ENCODE measurements at places on chromosomes 2 and 18.

DNA sequence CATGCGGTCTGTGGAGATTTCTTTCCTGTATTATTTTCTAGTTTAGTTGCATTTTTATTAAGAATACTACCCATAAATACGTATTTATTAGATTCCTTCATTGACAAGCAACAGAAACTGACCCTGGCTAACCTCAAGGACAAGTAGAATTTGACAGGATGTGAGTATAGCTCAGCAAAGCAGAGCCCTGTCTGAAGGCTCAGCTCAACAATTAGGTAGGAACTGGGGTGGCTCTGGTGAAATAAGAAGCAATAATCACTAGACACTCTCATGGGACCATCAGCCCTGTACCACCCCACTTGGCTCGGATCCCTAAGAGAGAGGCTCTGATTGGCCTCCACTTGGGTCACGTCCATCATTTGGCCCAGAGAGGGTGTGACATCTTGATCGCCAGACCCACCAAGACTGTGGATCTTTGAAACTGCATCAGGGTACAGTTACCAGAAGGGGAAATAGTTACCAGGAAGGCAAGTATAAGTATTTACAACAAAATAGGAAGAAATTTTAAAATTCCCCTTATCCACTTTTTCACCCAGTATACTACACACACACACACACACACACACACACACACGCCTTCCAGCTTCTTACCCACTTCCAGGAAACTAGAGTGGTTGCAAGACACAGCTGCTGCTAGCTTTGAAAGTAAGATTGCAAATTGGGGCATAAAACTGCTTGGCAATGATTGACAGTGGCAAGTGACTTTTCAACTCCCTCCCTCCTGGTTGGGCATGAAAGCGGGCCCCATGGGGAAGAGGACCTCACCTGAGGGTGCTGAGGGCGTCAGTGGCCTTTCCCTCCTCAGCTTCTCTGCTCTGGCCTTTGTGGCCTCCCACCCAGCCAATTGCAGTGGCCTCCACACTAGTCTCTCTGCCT, 41.8 kb downstream of the KCTD18 start:
- DNase-seq: no peak

DNA sequence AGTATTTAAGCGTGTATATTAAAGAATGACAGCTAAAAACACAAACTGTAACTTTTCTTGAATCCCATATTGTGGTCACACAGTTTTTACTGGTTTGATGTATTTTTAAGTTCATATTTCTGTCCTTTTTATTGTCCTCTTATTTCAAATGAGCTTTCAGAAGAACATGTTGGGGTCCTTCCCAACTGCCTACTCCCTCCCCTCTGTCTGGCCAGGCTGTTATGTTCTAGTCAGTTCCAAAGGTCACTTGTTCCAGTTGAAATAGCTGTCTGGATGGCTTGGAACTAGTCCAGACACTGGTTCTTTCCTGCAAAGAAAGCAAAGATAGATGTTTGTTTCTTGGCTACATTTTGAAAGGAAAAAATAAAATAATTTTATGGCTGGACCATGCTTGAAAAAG, 306.9 kb downstream of the GULP1 start:
- no peak for DNase-seq

- no peak for DNase-seq
Observed at GRCh38 chr2:163563336-163563735, 172.5 kb downstream of the FIGN start.

DNA sequence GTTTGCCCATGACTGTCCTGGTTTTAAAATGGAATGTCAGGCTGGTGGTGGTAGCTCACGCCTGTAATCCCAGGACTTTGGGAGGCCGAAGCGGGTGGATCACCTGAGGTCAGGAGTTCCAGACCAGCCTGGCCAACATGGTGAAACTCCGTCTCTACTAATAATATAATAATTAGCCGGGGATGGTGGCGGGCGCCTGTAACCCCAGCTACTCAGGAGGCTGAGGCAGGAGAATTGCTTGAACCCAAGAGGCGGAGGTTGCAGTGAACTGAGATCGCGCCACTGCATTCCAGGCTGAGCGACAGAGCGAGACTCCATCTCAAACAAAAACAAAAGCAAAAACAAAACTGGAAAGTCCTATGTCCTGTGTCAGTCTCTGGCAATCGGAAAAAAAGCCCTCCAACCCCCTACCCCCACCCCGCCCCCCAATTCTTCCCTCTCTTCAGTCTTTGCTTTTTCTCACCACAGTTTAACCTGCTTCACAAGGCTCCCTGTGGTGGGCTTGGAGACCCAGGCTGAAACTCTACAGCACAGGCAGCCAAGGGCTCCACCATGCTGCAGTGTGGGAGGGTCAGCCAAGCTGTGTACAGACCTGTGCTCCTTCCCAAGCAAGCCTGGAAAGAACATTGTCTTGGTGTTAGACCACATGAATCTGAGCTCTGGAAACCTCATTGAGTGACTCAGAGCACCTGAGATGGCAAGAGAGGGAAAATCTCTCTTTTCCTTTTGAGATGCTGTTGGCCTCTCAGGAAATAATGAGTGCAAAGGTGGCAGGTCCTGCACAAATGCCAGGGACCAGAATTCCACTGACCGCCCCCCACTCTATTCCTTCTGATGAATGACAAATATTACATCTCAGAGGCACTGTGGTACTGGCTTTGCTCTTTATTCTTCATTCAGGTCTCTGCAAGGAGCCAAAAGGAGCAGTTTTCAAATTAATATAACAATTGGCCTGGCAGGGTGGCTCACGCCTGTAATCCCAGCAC, 16.7 kb downstream of the MYCN start:
- no peak for DNase-seq

GRCh38 chr2:66790651-66791181, 355.8 kb downstream of the MEIS1 start:
- no peak for DNase-seq

GRCh38 chr2:105677901-105678300, 66.8 kb upstream of the NCK2 start:
- no peak for DNase-seq

DNA sequence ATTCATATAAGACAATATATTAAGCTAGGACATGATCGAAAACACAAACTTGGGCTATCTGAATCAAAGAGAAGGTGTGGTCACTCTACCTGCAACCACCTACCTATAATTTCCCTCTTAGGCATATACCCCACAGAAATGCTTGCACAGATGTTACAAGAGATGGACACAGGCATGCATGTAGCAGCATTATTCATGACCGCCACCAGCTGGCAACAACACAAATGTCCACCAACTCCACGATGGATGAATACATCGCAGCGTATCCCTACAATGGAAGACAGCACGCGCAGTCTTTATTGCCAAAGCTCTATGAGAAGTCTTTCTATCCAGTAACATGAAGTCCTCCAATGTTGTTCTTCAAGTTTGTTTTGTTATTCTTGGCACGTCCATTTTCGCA, 90.8 kb downstream of the ARL4C start:
- DNase-seq: no peak

DNA sequence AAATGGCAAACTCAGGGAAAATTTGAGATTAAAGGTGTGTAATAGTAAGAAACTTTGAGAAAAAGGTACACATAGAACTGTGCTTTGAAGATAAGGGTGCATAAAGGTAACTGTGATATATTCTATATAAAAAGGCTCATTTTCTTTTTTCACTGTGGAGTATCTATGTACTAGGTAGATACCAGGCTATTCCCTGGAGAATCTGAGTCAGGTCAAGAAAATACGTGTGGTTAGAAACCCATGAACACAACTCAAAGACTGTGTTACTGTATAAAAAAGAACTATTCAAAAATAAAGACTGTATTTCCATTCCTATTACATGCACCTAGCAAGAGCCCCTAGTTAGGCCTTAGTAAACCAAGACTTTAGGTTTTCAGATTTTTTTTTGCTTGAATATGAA, 100.1 kb upstream of the GRB14 start:
- no peak for DNase-seq

DNA sequence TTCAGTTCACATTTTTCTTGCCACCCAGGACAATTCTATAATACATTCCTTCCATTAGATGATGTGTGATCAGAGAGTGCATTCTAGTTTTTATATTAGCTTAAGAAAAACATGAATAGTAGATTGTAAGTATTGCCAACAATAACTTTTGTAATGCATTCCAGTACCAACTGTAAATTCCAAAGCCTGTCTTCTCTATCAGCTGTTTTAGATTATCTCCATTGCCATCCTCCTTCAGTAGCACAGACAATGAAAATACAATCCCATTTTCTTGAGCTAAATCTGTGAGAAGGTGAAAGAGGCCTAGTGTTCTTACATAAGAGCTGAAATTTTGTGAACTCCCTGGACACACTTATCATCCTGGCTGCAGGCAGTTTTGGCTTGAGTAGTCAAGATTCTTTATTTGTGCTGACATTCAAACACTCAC, 103.9 kb downstream of the CCBE1 start:
- no peak for DNase-seq

DNA sequence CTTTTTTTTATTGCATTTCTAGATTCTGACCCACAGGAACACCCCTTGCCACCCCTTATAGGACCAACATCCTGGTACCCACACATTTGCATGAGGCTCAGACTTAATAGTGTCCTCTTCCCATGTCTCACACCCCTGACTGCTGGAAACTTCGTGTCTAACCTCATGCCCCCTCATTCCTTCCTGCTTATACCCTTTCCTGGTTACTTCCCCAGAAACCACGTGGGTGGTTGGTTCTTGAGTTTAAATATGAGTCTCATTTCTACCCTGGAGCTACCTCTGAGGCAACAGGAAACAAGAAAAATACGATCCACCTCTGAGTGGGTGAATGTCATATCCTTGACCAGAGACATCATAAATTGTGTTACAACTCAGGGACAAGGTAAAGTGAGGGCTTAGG, 1.6 kb downstream of the TNP1 start:
- no peak for DNase-seq

GRCh38 chr2:123513351-123513750, 511.7 kb upstream of the CNTNAP5 start:
- no peak for DNase-seq

GRCh38 chr2:18096836-18097405, 218.5 kb downstream of the KCNS3 start:
- DNase-seq: no peak

- DNase-seq: no peak
Observed at GRCh38 chr2:229164545-229165249, 106.4 kb downstream of the PID1 start.

- DNase-seq: no peak
Observed at GRCh38 chr2:130375291-130376266, 19.7 kb downstream of the PTPN18 start.

DNA sequence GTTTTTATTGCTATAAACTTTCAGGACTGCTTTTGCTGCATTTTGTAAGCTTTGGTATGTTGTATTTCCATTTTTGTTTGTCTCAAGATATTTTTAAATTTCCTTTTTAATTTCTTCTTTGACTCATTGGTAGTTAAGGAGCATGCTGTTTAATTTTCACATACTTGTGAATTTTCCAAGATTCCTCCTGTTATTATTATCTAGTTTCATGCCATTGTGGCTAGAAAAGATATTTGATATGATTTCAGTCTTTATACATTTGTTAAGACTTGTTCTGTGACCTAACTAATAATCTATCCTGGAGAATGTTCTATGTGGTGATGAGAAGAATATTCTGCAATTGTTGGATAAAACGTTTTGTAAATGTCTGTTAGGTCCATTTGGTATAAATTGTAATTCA, 62.1 kb downstream of the NUP35 start:
- no peak for DNase-seq

DNA sequence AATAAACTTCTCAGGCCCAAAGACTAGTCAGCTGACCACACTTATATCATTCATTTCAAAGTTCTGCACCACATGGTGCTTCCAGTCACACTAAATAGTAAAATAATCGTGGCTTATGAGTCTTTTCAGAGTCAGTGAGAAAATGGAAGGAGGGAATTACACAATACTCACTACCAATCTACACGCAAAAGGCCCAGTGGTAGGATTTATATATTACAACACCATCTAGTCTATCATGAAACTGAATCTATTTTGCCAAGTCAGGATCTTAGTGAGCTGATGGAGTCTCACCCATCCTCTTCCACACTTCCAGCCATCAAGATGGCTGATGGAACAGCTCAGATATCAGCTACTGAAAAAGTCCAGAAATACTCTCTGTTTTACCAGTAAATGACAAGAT, 21.9 kb downstream of the INO80D start:
- DNase-seq: no peak

GRCh38 chr2:31188131-31188530, 29.2 kb downstream of the CAPN14 start:
- DNase-seq: no peak

GRCh38 chr18:74183130-74183529, 34.8 kb downstream of the TIMM21 start:
- DNase-seq: no peak

DNA sequence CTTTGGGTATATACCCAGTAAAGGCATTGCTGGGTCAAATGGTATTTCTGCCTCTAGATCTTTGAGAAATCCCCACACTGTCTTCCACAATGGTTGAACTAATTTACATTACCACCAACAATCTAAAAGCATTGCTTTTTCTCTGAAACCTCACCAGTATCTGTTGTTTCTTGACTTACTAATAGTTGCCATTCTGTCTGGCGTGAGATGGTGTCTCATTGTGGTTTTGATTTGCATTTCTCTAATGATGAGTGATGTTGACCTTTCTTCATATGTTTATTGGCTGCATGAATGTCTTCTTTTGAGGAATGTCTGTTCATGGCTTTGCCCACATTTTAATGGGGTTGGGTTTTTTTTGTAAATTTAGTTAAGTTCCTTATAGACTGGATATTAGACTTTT, 382.6 kb upstream of the ZNF804A start:
- DNase-seq: no peak

DNA sequence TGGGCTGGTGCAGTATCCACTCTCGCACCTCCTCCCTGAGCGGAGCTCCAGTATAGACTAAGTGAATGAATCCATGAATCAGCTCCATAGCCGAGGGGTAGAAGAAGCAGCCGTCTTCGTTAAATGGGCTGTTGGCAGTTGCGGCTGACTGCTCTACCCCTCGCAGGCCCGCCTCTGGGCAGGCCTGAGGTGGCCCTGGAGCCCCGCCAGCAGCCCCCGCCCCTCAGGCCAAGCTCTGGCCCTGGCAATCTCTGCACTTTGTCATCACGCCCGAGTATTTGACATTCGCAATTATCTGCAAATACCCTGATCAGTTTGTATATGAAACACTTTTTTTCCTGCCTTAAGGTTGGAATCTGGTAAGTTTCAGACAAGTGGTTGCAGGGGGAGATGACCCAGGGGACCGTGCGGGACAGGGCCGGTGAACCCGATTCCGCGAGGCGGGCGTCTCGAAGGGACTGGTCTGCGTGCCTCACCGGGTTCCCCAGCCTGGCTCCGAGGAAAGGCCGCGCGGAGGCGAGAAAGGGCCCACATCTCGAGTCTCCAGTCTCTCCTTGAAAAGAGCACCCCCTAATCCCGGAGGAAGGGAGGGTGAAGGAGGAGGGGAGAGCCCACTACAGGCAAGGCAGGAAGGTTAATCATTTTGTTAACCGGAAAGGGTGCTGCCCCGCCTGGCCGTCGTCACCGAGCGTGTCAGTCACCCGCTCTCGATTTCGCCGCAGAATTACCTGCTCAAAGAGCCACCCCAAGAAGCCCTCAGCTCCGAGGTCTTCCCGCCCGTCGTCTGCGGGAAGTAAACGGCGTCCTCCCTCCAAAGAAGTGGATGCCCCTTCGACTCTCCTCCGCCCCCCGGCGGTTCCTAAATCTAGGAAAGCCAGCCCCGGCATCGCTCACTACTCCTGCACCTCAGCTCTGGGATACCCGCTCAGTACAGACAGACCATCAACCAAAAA, 11.1 kb upstream of the SATB2 start:
- no peak for DNase-seq

All from stimulated activated CD4-positive, alpha-beta T cell treated with anti-CD3 and anti-CD28 coated beads, TNF-alpha, amount 100 ng/mL, for 4 hours (primary cell).